ENCODE measurements at places on chromosomes 5 and 9.

DNA sequence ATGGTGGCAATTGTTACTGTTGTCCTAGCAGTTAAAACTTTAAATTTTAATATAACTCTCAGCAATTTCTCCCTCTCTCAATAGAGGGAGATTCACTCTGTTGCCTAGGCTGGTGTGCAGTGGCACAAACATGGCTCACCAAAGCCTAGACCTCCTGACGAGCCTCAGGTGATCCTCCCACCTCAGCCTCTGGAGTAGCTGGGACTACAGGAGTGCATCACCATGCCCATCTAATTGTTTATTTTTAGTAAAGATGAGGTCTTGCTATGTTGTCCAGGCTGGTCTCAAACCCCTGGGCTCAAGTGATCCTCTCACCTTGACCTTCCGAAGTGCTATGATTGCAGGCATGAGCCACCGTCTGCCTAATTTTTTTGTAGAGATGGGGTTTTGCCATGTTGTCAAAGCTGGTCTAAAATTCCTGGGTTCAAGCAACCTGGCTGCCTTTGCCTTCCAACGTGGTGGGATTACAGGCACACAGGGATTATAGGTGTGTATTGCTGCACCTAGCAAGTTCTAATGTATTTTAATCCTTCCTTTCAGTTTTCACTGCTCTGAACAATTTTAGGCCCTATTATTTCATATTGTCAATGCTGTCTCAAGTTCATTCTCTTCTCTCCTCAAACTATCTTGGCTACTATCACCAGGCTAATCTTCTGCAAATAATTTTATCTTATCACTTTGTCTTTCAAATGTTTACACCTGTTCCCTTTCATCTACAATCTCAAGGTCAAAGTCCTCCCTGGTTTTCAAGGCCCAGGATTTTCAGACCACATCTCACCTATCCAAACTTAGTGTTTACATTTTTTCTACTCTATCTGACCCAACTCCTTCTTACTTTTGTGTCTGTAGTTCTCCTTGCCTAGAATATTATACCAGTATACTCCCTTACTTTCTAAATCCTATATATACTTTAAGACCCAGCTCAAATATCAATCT is 18.9 kb downstream of the ALDH1A1 start:
- DNase-seq = no peak

DNA sequence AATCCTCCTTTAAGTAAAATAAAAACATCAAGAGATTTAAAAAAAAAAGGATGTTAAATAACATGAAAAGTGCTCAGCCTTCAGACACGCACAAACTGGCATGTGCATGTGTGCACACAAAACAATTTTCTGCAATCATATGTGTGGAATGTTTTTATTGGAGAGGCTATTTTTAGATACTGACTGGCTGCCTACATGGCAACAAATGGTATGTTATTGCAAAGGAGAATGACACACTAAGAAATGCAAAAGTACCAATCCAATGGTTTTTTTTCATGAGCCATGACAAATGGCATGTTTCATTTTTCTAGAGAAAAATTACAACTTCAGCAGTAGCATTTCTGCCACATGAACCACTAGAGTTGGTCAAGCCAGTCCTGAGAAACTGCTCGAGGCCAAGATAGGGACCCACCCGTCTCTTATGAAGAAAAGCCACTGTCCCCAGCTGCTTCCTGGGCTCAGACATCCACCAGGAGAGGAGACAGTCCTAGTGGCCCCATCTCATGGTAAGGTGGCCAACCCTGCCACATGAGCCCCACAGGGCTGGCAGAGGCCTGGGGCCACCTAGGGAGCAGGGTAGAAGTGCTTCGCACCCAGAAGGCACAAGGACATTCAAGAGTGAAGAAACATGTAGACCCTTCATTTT is 116.4 kb downstream of the MYO10 start:
- no peak for DNase-seq

- no peak for DNase-seq
These were observed 3.9 kb upstream of the C5orf58 start for GRCh38 chr5:170228762-170229435.

DNA sequence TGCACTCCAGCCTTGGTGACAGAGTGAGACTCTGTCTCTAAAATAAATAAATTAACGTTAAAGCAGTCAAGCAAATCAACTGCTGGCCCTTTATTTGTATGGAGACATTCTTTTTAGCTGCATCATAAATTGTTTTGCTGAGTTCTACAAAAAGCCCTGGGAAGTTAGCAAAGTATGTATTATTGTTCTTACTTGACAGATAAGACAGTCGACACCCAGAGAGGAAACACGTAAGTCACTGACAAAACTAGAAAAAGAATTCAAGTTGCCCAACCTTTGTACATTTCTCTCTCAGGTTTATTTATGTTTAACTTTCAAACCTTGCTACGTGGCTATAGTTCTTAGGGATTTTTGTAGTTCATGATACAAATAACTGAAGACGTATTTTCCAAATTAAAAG is 40.4 kb upstream of the MACIR start:
- no peak for DNase-seq

DNA sequence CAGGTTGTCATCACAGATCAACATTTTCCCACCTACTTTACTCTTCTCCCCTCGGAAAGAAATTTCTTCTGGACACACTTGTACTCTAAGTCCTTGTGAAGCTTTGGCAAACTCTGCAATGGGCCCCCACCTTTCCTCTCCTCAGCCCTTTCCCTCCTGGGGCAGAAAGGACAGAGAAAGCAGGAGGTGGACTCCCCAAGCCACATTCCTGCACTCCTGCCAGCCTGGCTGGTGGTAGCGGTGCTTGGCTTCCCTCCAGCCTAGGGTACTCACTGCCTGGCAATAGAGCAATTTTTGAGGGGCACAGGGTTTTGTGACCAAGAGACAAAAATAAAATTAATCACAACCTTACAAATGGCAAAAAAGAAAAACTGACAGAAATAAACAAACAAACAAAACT is 451.4 kb downstream of the ZSWIM6 start:
- no peak for DNase-seq

DNA sequence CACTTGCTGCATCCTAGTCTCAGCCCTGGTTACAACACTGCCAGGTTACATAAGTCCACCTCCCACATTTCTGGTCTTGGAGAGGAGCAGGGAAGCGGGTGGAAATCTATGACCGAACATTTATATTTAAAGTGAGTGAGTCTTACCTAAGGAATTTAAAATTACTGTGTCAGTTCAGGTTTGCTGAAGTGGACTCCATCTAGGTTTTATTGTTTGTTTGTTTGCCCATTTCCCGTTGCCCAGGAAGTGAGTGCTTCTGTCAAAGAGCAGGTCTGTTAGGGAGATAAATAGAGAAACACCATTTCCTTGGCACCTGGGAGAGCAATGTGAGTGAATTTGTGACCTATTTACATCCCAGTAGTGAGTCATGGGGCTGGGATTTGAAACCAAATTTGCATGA is 179.5 kb downstream of the KIF4B start:
- DNase-seq = no peak

GRCh38 chr9:123040801-123041200 is 7.3 kb downstream of the GPR21 start:
- DNase-seq = no peak

DNA sequence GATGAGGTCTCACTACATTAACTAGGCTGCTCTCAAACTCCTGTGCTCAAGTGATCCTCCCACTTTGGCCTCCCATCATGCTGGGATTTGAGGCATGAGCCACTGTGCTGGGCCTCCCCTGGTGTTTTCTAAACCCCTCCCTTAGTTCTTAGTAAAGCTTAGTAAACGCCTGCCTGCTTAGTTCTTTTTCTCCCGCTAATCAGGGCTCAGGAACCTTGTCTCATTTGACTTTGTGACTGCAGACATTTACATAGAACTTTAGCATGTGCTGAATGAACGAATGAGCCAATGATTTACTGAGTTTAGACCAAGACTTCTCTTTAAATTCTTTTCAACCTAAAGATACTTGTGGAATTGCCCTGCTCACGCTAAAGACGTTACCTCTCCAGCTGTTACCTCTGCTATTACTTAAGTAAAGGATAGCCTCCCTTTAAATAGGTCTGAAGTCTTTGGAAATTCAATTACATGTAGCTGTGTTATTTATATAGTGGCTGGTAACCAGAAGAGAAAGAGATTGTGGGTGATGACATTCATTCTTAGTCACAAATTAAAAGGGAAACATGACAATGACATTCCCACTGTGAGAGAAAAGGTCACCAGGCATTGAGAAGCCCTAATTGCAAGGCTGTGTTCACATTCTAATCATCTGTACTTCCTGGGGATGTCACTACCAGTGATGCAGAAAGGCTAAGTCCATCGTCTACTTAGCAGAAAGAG is 18.6 kb upstream of the SUSD1 start:
- no peak for DNase-seq

DNA sequence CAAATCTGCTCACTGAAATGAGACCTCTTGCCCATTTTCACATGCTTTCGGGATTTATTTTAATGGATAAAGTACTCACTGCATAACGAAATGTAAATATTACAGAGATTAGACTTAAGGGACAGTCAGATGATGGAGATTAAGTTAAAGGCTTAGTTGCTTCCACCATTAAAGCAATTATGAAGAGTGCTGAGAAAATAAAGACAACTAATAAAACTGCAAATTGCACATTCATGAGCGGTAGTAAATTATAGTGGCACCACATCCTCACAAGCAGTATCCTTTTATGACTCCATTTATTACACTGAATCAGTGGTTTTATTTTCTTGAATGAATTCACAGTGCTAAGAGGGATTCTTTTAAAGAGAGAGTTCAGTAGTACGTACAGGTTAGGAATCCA is 76.2 kb upstream of the TMED7 start:
- no peak for DNase-seq

DNA sequence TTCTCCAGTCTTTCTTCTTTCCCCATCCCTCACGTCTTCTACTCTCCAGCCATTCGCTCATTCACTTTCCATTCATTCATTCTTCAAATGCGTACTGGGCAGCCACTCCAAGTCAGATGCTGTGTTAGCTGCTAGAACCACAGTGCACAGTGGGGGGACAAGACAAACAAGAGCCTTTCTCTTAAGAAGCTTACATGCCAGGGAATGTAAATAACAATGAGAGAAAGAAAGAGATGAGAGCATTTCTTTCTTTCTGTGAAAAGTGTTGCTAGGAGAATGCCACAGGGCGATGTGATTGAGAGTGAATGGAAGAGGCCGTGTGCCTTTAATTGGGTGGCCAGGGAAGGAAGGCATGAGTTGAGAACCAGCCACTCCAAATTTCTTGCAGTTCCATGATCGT is 46.3 kb upstream of the SMIM23 start:
- DNase-seq = no peak

DNA sequence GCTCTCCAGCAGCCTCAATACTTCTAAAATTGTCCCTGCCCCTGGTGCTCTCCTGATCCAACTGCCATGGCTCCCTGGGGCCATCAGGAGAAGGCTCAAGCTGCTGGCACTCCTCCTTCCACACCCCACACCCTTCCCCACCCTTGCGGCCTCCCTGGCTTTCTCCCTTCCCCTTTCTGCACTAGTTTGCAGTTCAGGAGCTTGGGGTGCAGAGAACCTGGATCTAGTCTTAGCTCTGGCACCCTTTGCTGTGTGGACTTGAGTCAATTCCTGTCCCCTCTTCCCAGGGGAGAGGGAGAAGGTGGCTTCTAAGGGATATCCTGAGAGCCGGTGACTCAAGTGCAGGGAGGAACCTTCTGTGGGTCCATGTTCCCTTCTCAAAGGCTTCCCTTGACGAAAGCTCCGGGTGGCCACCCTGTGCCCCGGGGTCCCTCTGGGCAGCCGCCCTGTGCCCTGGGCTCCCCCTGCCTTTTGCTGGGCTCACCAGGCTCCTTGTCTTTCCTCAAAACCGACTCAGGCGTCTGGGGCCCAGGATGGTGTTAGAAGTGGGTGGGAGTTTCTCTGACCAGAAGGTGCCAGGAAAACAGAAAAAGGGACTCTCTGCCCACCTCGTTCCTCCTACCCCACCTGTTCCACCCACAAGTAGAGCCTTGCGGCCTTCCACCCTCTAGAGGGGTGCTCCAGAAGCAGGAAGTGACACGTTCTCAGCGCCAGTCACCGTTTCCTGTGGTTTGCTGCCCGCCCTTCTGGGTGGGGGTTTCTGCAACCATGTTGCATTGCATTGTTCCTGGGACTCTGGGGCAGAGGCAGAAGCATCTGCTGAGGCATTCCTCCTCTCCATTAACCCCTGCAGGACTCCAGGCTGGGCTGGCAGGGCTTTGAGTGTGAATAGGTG is 15.0 kb downstream of the GLIPR2 start:
- peak; percentile 75 for DNase-seq

GRCh38 chr5:31982621-31983020 is 191.5 kb downstream of the GOLPH3 start:
- DNase-seq = no peak

DNA sequence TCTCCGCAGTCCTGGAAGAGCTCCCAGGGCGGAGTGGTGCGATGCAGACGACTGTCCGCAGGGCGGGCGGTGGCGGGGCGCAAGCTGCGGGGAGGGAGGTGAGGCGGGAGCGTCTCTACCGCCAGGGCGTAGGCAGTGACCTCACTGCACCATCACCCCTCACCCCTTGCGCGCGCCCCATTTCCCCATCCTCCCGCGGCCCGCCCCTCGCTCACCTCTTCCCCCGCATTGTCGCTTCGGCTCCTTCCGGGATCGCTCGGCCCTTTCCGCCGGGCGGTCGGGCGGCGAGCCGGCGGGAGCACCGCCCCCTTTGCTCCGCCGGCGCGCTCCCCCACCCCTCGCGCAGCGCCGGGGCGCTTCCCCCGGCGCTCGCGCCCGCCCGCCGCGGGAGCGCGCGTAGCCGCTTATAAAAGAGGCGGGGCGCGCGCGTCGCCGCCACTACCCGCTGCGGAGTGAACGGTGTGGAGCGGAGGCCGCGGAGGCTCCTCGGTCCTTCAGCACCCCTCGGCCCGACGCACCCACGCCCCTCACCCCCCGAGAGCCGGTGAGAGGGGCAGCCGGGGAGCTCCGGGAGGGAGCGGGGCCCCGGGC is at the start of gene SPTAN1:
TSS of gene SPTAN1 (plus strand) at position 435 of the 591 bp plus-strand sequence. CDS start 14,154 bp downstream, outside the sequence.
- peak; percentile 96 for DNase-seq

Measured in stimulated activated CD4-positive, alpha-beta T cell treated with anti-CD3 and anti-CD28 coated beads, Interleukin-12 subunit alpha, Interleukin-12 subunit beta, amount 100 ng/mL, for 4 hours (primary cell).